Left hindlimb (tissue), 1 donor: ENCODE measurements at places on chromosomes 4 and X.

- no peak for DNase-seq
Measured at GRCh38 chrX:139204571-139204897, 326.0 kb upstream of the F9 start.

DNA sequence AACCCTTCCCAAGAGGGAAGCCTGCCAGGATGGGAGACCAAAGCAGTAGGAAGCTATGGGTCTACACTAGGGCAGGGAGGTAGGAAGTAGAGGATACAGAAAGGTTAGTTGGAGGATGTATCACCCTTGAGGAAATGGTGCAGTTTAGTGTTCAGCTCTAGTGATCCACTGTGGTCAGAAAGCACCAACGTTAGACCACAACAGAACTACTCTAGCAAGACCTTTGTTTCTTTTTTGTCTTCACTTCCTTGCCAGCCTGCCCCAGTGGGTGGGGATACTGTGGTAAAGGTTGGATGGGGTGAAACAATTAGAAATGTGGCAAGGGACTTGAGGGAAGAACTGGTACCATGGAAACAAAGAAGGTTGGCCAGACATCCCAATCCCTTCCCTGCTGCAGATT is 83.3 kb downstream of the DDIT4L start:
- DNase-seq, result no peak

- DNase-seq, result no peak
Measured at GRCh38 chrX:132119821-132120515, 7.9 kb downstream of the FRMD7 start.

DNA sequence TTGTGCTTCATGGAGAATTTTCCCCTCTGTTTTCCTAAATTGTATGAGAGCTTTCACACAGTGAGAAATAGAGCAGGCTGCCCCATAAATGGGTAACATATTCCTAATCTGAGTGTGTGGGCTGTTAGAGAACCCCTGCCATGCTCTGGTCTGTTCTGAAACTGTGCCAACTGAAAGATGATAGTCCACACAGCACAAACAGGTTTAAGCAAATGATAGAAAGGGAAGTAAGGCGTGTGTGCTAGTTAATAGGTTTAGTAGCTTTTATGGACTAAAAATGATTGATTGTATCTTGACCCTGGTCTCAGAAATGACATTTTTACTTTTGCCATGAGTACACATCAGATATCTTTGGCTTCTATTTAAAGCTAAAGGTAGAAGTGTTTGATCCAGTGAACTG is 106.2 kb downstream of the PRRG1 start:
- DNase-seq, result no peak

- DNase-seq, result no peak
Measured at GRCh38 chr4:26731351-26732035, 129.1 kb upstream of the STIM2 start.

GRCh38 chrX:142977128-142977914 is 48.4 kb upstream of the SPANXN4 start:
- no peak for DNase-seq

- no peak for DNase-seq
Measured at GRCh38 chrX:155231163-155231562, 14.9 kb downstream of the VBP1 start.

GRCh38 chrX:100445593-100445992 is 35.5 kb upstream of the PCDH19 start:
- DNase-seq, result no peak

GRCh38 chrX:148811236-148811635 is 310.8 kb downstream of the AFF2 start:
- no peak for DNase-seq

- peak; percentile 87 for DNase-seq
Measured at GRCh38 chrX:86148024-86148511, at the start of gene DACH2. Gene DACH2, plus strand, starts transcription at chrX:86148451.

DNA sequence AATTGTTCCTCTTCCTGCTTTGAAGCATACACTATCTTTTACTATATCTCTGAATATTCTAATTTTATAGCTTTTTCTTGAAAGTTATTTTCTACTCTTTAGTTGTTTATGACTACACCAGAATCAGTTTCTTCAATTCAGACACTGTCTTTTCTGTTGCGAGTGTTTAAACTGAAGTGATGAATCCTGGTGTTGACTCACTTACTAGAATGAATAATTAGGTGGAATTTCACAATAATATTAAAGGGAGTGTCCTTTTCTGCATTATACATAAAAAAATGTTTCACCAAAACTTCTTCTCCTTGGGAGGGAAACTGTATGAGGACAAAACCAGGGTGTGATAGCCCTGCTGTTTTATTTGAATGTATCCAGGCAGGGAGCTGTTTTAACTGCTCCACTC is 1383.1 kb downstream of the C4orf33 start:
- DNase-seq, result no peak

DNA sequence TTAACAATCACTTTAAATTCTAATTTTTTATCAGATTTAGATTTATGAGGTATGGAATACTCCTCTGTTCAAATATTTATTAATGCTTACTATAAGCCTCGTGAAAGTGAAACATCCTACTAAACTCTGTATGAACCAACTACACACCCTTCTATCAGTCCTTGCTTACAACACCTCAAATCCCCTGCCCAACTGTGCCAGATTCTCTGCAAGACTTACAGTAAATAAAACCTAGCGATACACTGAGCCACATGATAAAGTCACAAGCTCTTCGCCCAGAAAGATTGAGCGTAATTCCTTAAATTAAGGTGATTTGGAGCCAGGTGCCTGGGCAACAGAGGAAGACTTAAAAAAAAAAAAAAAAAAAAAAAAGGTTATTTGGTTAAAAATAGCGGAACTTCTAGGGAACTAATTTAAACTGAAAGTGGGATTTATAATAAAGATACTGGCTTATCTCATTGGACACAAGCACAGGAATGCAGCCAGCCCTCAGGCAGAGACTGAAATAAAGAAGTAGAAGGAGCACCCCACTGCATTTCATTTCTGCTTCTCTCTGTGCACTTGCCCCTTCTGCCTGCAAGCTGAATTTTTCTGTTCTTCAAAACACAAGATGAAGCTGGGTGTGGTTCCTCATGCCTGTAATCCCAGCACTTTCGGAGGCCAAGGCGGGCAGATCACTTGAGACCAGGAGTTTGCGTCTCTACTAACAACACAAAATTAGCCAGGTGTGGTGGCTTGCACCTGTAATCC is 17.5 kb upstream of the C4orf36 start:
- DNase-seq, result no peak

DNA sequence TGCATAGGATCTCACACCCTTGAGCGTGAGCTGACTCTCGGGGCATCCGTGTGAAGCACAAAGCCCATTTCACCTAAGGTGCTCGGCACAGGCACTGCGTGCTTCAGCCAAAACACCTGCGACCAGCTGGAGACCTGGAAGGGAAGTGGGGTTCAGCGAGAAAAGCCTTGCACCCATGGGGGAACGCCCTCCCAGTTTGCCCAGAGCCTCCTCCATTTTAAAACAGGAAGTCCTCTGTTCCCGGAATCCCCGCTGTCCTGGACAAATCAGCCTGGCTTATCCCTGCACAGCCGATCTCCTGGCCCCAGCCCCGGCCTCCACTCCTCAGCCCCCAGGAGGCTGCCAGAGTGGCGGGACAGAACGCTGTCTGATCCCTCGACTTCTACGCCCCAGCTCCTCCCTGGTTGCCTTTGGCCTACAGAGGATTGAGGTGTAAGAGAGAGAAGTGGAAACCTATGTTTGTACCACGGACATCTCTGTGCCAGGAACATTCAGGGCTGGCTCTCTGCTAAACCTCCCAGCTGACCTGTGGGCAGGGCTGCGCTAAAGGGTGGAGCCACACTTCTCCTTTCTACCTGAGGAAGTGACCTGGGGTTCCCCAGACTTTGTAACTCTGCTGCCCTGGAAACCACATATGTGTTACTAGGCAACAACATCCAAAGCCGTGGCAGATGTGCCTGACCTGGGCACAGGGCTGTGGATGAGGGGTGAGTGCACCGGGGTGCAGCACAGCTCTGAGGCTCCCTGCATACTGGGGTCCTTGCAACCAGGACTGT is 3.8 kb upstream of the C4orf50 start:
- DNase-seq, result no peak

DNA sequence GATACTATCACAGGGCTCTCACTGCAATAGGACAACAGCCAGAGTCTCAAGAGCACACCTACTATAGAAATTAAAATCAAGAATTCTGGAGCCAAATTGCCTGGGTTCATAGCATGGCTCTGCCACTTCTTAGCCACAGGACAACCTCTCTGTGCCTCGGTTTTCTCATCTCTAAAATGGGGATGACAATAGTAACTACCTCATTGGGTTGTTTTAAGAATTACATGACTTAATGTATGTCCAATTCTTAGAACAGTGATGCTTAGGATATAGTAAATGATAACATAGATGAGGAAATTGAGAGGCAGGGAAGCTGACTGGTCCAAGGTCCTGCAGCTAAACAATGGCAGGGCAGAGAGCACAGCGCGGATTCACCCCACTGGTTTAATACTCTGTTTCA is 11.0 kb upstream of the ODAPH start:
- DNase-seq, result no peak

- DNase-seq, result no peak
Measured at GRCh38 chr4:94127707-94128328, 79.8 kb upstream of the SMARCAD1 start.

DNA sequence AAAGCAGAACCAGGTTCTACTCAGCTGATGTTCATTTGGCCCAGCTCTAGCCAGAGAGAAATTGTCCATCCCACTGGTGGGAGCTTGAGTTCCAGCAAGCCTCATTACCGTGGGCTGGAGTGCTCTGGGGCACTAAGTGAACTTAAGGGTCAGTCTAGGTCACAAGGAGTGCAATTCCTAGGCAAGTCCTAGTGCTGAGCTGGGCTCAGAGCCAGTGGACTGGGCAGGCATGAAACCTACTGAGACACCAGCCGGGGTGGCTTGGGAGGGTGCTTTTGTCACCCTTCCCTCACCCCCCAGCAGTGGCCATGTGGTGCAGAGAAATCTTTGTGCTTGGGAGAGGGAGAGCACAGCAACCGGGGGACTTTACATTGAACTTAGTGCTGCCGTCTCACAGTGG is 39.4 kb downstream of the GSX2 start:
- DNase-seq, result no peak

DNA sequence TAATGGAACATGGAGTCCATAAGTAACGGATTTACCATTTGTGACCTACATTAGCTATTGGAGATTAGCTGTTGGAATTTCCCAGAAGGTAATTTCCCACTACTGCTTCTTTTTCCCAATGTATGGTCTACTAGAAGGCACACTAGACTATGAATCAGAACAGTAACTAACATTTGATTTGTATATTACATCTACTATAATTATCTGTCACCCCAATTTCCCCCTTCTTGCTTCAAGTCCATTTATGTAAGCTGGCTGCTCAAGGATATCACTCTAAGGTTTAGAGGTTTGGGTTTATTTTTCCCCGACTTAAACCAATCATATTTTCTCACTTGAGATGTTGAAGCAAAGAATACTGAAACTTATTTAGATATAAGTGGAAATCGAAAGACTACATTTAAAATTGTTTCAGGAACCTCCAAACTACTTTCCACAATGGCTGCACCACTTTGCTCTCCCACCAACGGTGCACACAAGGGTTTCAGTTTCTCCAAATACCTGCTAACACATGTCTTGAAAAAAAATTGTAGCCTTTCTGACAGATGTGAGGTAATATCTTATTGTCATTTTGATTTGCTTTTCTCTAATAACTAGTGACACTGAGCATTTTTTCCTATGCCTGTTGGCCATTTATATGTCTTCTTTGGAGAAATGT is 33.3 kb upstream of the H2AZ1 start:
- DNase-seq, result no peak

- DNase-seq, result peak; percentile 35
Measured at GRCh38 chrX:75746891-75747639, 38.0 kb downstream of the MAGEE2 start.

DNA sequence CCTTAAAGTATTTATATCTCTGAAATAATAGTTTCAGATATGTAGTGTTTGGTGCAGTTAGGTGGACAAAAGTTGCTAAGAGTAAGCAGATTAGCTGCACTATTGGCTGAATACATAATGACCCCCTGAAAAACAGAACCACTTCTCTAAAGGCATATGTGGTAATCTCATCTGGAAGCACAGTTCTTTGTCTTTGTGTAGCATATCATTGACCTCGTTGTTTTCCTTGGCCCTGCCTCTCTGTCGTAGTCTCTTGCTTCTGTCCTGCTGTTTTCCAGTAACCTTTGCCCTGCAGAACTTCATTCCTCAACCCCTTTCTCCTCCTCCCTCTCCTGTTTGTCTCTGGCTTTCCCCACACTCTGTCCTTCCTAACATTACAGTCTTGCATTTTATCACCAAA is 41.4 kb downstream of the JADE3 start:
- DNase-seq, result no peak

GRCh38 chr4:18935659-18936345 is 914.2 kb upstream of the LCORL start:
- DNase-seq, result no peak

DNA sequence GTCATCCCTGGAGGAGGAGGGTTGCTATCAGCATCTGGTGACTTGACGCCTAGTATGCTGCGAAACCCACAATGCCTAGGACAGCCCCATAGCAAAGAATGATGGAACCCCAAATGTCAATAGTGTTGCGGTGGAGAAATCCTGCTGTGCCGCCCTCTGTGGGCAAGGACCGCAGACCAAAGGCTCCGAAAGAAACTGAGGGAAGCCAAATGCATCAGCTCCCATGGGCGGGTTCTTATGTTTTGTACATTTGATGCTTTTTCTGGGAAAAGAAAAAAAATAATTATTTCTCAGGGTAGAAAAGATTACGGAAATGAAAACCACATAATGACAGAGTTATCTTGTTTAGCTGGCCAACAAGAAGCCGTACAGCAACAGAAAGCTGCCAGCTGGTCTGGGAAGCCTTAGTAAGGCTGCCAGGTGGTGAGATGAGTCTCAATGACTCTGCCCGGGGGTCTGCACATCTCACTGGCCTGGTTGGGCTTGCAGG is 95.0 kb upstream of the TBL1X start:
- peak; percentile 48 for DNase-seq

DNA sequence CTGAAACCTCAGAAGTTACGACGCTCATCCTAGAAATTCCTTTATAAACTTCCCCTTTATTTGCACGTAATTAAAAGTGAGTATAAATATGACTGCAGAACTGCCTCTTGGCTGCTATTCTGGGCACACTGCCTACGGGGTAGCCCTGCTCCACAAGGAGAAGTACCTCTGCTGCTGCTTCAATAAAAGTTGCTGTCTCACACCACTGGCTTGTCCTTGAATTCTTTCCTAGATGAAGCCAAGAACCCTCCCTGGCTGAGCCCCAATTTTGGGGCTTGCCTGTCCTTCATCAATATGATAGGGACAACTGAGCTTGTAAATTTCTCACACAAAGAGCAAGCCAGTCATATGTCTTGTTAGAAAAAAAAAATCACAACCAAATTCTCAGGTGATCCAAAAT is 115.8 kb downstream of the VEGFC start:
- no peak for DNase-seq

DNA sequence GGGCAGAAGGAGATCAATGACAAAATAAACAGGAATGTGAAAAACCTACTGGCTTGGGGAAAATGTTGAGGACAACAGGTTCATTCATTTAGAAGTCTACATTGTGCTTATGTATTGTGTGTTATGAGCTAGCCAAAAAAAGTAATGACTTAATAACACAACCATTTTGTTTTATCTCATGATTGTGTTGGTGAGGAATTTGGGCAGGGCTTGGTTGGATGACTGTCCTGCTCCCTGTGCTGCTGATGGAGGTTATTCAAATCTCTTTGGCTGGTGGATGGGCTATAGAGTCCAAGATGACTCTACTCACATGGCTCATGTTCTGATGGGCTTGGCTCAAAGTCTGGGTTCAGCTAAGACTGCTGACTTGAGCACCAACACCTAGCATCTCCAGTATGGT is 116.3 kb downstream of the HS3ST1 start:
- DNase-seq, result no peak
